CD4-positive, alpha-beta T cell treated with Interleukin-12 subunit alpha and Interleukin-12 subunit beta, for 1 hour (primary cell): ENCODE measurements at places on chromosomes 1 and 21.

DNA sequence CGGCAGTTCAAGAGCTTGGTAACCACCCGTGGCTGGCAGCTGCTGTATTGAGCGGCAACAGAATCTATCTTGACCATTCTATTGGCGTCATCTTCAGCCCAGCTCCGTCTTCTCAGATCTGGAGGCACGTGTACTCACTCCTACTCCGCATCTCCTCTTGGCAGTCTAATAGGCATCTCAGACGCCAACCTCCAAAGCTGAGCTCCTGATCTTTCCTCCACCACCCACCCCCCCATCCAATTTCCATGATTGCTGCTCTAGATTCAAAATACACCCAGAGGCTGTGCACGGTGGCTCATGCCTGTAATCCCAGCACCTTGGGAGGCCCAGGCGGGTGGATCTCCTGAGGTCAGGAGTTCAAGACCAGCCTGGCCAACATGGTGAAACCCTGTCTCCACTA lies 84.6 kb upstream of the CASZ1 start:
- no peak for DNase-seq

- peak; percentile 18 for DNase-seq
Measured at GRCh38 chr1:110136911-110137310, 13.4 kb upstream of the SLC6A17 start.

DNA sequence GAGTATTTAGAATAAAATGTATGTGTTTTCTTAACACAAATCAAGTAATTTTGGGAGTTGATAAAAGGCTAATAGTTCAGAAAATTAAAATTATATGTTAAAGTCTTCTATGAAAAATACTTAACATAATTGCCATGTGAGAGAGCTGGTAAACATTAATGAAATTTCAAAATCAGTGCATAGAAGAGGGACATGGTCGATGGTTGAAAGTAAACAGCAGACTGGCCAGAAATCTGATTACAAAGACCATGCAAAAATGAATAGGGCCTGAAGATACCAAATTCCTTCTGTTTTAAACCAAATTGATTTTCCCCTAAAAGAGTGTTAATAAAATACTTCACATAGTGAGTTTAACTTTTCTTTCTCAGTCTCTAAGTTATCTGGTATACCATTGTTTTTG lies 128.3 kb downstream of the GABPA start:
- DNase-seq: no peak

DNA sequence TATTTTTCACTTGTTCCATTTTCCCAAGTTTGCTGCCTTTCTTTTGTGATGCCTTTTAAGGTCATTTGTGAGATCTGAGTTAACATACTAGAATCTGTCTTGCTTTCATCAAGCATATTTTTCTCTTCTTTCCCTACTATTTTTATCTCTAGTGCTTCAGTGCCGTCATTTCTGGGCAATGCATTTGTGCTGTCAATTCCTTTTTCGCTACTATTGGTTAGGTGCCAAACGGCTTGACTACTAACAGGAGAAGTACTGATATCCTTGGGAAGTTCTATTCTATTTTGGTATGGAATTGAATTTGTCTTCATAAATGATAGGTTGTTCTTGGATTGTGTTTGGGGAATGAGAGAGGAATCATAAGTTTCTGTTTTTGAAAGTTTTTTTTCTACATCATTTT lies 42.2 kb downstream of the LRRC53 start:
- DNase-seq: no peak

- no peak for DNase-seq
Measured at GRCh38 chr1:22854688-22855565, 117.7 kb downstream of the LACTBL1 start.
